ENCODE measurements at places on chromosomes 5 and 9. TPM values are rescaled to one million over a fixed set of nuclear protein-coding genes. Genes with fewer than 3 reads are reported as not detected.

Gene ANKRD18B
- 14.7 TPM for total RNA-seq

Gene PCDHGA10
- 4.7 TPM for total RNA-seq

Gene F2RL1
- 10.6 TPM for total RNA-seq

Gene ACER2
- 5.6 TPM for total RNA-seq

Gene ST8SIA4
- total RNA-seq, result 0.71 TPM

Gene AIF1L
- 95.1 TPM for total RNA-seq

Gene TLX3
- not detected for total RNA-seq

Gene PCDHB2
- 34.2 TPM for total RNA-seq

Gene ORM2
- total RNA-seq, result not detected

Gene ZNF879
- total RNA-seq, result 10.6 TPM

Gene MZB1
- not detected for total RNA-seq

Gene LRRC19
- not detected for total RNA-seq

Gene TAF1L
- not detected for total RNA-seq

Gene PCDHB6
- 1.5 TPM for total RNA-seq

Gene GBA2
- total RNA-seq, result 74.5 TPM

Measured in neural progenitor cell (in vitro differentiated cells).